ENCODE measurements at places on chromosomes 4 and X. TPM values are rescaled to one million over a fixed set of nuclear protein-coding genes. Genes with fewer than 3 reads are reported as not detected.

PAGE2 gene
- polyA plus RNA-seq = not detected

ADGRA3 gene
- polyA plus RNA-seq = 4.4 TPM

TEX11 gene
- 2.3 TPM for polyA plus RNA-seq

- no peak overlapping the region for H3K4me3 ChIP-seq
- no peaks in the 10 kb centered on the region for H3K4me1 ChIP-seq
- no peak for DNase-seq
- H3K36me3 ChIP-seq = no peaks in the 10 kb centered on the region
These were observed 302.8 kb downstream of the KCNIP4 start for GRCh38 chr4:21645776-21646175.

ARX gene
- polyA plus RNA-seq = 0.10 TPM

DNA sequence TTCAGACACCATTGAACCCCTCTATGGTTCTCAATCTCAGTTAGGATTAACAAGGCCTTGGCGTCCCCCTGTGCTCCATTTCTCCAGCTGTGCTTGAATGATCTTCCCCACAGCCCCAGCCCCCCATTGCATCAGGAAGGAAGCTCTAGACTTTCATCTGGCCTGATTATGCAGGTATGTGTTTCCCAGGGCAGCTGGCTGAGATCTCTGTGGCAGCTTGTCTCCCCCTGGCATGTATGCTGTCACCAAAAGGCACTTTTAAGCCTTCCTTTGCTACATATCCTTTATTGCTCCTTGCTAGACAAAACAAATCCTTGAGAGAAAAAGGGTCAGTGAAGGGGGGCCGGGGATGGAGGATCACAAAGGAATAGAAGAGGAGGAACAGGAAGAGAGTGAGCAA, 1056.0 kb upstream of the SLIT2 start:
- no peaks in the 10 kb centered on the region for H3K4me1 ChIP-seq
- no peaks in the 10 kb centered on the region for H3K27me3 ChIP-seq
- no peak overlapping the region for H3K4me3 ChIP-seq
- no peak overlapping the region for H3K27ac ChIP-seq

- H3K27ac ChIP-seq = no peak overlapping the region
- H3K4me1 ChIP-seq = no peaks in the 10 kb centered on the region
- no peak overlapping the region for H3K4me3 ChIP-seq
- DNase-seq = no peak
- no peaks in the 10 kb centered on the region for H3K27me3 ChIP-seq
- H3K36me3 ChIP-seq = peaks cover 10% of the 10 kb centered on the region
These were observed 55.5 kb downstream of the CLDN22 start for GRCh38 chr4:183264614-183265013.

GRCh38 chr4:81495345-81495744, 23.6 kb upstream of the RASGEF1B start:
- no peaks in the 10 kb centered on the region for H3K27me3 ChIP-seq
- no peak overlapping the region for H3K27ac ChIP-seq
- DNase-seq = no peak
- H3K36me3 ChIP-seq = no peaks in the 10 kb centered on the region
- H3K4me1 ChIP-seq = no peaks in the 10 kb centered on the region
- no peak overlapping the region for H3K4me3 ChIP-seq

HMGB3 gene
- polyA plus RNA-seq = 28.4 TPM

GRCh38 chrX:120517936-120518335, 42.8 kb downstream of the CUL4B start:
- H3K27me3 ChIP-seq = no peaks in the 10 kb centered on the region
- no peak overlapping the region for H3K27ac ChIP-seq
- H3K4me3 ChIP-seq = no peak overlapping the region
- H3K36me3 ChIP-seq = no peaks in the 10 kb centered on the region
- no peak for DNase-seq
- no peaks in the 10 kb centered on the region for H3K4me1 ChIP-seq

- H3K4me1 ChIP-seq = no peaks in the 10 kb centered on the region
- H3K27ac ChIP-seq = no peak overlapping the region
- no peaks in the 10 kb centered on the region for H3K27me3 ChIP-seq
- no peaks in the 10 kb centered on the region for H3K36me3 ChIP-seq
These were observed 565.4 kb upstream of the ATOH1 start for GRCh38 chr4:93263166-93263565.

CYBB gene
- 6.0 TPM for polyA plus RNA-seq

- H3K36me3 ChIP-seq = no peaks in the 10 kb centered on the region
- H3K4me1 ChIP-seq = peaks cover 11% of the 10 kb centered on the region
- H3K4me3 ChIP-seq = no peak overlapping the region
- DNase-seq = peak; percentile 93
These were observed 4.5 kb upstream of the CXCR3 start for GRCh38 chrX:71622576-71623450.

CXorf49 gene
- polyA plus RNA-seq = not detected

ATP11C gene
- polyA plus RNA-seq = 8.9 TPM

DNA sequence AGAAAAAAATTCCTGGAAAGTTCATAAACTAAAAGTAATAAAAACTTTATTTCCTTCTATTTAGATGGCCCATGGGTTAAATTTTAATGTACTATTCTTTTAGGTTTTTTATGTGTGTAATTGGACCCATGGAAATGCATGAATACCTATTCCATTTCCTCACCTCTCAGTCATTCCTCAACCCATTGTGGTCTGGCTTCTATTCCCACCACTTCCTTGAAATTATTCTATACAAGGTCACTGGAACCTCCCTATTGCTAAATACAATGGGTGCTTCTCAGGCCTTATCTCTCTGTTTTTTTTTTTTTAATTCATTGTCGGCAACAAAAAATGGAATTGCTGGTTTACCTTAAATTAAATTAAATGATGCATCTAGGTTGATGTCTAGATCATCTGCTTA, 17.2 kb downstream of the SLC39A8 start:
- H3K36me3 ChIP-seq = no peaks in the 10 kb centered on the region
- no peak for DNase-seq
- H3K4me3 ChIP-seq = no peak overlapping the region
- H3K4me1 ChIP-seq = no peaks in the 10 kb centered on the region
- H3K27me3 ChIP-seq = no peaks in the 10 kb centered on the region

FRMPD4 gene
- polyA plus RNA-seq = 0.22 TPM

GRCh38 chrX:132692526-132692925, 203.7 kb upstream of the MBNL3 start:
- H3K27ac ChIP-seq = no peak overlapping the region
- H3K4me3 ChIP-seq = no peak overlapping the region
- H3K27me3 ChIP-seq = no peaks in the 10 kb centered on the region
- H3K36me3 ChIP-seq = no peaks in the 10 kb centered on the region
- H3K4me1 ChIP-seq = no peaks in the 10 kb centered on the region

DNA sequence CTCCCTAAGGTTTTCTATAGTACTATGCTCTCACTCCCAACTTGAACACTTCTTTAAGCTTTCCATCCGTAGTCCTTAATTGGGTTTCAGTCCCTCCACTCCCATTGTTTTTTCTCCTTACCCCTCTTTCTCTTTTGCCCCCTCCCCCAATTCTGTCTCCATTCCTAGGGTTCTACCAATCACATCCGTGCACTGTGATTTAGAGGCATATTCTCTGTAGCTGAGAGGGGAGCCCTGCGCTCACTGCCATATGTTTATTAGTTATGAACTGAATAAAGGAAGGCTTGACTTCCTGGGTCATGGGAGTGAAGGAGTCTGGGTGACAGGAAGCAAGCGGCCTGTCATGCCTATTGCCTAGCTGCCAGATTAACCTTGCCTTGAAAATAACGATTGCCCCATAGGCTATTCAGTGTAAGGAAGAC, 471 bp downstream of the MCTS1 start:
- H3K36me3 ChIP-seq = no peaks in the 10 kb centered on the region
- peaks cover 11% of the 10 kb centered on the region for H3K4me1 ChIP-seq
- H3K27me3 ChIP-seq = no peaks in the 10 kb centered on the region
- peak overlapping the region; percentile 90 for H3K27ac ChIP-seq
- H3K4me3 ChIP-seq = peak overlapping the region; percentile 57

ZNF518B gene
- 4.6 TPM for polyA plus RNA-seq

DNA sequence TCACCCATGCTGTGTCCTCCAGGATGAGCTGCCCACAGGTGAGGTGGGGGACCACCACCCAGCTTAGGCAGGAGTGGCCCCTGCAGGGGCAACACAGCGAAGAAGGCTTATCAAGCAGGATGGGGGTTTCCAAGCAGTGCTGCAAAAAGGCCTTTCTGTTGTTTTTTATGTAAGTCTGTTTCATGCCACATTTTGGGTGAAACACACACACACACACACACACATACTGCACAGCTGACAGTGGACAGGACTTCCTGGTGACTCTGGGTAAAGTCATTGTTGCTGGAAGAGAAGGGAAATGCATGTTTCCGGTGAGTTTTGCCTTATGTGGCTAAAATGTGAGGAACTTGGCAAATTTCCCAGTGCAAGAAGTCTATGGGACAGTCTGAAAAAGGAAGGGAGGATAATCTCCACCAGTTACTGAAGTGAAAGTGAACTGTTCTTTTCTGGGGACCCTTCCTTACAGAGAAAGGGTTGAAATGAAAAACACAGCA, 119.2 kb downstream of the IRF2 start:
- peaks cover 17% of the 10 kb centered on the region for H3K4me1 ChIP-seq
- peak overlapping the region; percentile 54 for H3K27ac ChIP-seq
- no peak overlapping the region for H3K4me3 ChIP-seq
- H3K36me3 ChIP-seq = no peaks in the 10 kb centered on the region

PDS5A gene
- 23.9 TPM for polyA plus RNA-seq

- H3K27me3 ChIP-seq = no peaks in the 10 kb centered on the region
- H3K4me1 ChIP-seq = no peaks in the 10 kb centered on the region
- no peaks in the 10 kb centered on the region for H3K36me3 ChIP-seq
- H3K4me3 ChIP-seq = no peak overlapping the region
These were observed 180.2 kb upstream of the TET2 start for GRCh38 chr4:104966349-104967033.

HPGD gene
- polyA plus RNA-seq = 659 TPM

KCND1 gene
- 1.7 TPM for polyA plus RNA-seq

- H3K36me3 ChIP-seq = no peaks in the 10 kb centered on the region
- no peak for DNase-seq
- no peaks in the 10 kb centered on the region for H3K4me1 ChIP-seq
- H3K4me3 ChIP-seq = no peak overlapping the region
- H3K27ac ChIP-seq = no peak overlapping the region
- H3K27me3 ChIP-seq = no peaks in the 10 kb centered on the region
These were observed 17.7 kb upstream of the ANXA3 start for GRCh38 chr4:78533854-78534253.

Measured in sigmoid colon (tissue), 7 donors.